ENCODE measurements at places on chromosomes 5 and 9.

DNA sequence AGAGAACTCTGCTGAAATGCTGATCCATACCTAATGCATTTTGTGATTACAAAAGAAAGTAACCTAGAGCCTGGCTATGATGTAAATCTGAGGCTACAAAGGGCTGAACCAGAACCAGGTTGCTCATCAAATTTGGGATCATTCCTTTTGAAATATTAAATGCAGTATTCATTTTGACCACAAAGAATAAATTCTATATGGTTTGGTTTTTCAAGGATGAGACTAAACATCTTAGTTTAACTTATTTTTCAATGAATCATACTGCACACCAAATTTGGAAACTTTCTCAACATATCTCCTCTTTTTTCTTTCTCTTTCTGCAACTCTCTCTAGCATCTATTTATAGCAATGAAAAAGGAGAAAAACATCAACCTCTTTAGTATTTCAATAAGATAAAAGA is 46.5 kb downstream of the CEMIP2 start:
- DNase-seq, result no peak

- DNase-seq, result no peak
Measured at GRCh38 chr9:25724424-25724823, 46.2 kb upstream of the TUSC1 start.

DNA sequence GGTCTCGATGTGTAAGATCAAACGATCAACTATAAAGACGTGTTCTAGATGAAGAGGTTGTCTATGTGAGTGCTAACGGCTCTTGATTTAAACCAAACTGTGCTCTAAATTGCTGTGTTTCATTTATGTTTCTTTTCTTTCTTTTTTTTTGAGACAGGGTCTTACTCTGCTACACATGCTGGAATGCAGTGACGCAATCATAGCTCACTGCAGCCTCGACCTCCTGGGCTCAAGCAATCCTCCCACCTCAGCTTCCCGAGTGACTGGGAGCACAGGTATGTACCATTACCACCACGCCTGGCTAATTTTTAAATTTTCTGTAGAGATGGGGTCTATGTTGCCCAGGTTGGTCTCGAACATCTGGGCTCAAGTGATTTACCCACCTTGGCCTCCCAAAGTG is 24.0 kb upstream of the RNF130 start:
- no peak for DNase-seq

- no peak for DNase-seq
Measured at GRCh38 chr5:7329712-7330111, 66.2 kb upstream of the ADCY2 start.

- DNase-seq, result no peak
Measured at GRCh38 chr5:116733991-116734975, 159.7 kb upstream of the SEMA6A start.

- DNase-seq, result no peak
Measured at GRCh38 chr9:112898872-112899311, 8.2 kb upstream of the SLC46A2 start.

DNA sequence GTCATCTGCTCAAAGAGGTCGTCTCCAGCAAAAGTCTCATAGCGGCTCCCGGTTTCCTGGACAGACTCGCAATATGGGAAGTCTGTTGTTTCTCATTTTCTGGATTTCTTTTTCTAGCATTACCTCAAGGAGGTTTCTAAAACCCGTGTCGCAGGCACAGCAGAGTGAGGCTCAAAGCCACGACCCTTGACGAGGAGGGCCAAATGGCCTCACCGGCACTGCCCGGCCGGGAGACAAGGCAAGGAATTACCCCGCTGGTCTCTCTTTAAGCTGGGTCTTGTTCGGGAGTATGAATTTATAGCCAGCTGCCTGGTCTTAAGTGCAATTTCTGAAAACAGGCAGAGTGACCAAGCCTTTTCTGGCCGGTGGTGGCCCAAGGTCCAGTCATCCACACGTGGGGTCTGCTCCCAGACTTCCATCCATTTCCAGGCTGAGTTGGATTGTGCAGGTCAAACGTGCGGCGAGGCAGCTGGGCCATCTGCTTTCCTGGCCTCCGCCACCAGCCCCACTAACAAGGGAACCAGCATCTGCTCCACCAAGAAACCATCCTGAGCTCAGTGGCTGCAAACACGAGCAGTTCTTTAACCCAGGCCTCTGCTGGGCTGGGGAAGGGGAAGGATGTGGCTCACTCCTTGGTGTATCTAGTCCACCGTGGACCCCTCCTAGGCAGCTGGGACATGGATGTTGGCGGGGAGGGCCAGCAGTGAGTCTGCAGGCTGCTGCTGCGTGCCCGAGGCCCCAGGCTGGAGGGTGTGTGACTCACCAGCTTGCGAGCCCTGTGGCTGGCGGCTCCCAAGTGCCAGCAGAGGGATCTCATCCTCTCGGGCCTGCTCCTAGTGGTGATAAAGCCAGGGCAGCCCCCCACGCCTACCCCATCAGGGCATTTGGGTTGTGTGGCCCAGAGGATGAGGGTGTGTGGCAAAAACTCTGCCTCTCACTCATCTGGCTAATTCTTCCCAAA is 55.6 kb upstream of the COL5A1 start:
- DNase-seq, result peak; percentile 29

- DNase-seq, result no peak
Measured at GRCh38 chr9:38626006-38626405, 5.6 kb upstream of the ANKRD18A start.

DNA sequence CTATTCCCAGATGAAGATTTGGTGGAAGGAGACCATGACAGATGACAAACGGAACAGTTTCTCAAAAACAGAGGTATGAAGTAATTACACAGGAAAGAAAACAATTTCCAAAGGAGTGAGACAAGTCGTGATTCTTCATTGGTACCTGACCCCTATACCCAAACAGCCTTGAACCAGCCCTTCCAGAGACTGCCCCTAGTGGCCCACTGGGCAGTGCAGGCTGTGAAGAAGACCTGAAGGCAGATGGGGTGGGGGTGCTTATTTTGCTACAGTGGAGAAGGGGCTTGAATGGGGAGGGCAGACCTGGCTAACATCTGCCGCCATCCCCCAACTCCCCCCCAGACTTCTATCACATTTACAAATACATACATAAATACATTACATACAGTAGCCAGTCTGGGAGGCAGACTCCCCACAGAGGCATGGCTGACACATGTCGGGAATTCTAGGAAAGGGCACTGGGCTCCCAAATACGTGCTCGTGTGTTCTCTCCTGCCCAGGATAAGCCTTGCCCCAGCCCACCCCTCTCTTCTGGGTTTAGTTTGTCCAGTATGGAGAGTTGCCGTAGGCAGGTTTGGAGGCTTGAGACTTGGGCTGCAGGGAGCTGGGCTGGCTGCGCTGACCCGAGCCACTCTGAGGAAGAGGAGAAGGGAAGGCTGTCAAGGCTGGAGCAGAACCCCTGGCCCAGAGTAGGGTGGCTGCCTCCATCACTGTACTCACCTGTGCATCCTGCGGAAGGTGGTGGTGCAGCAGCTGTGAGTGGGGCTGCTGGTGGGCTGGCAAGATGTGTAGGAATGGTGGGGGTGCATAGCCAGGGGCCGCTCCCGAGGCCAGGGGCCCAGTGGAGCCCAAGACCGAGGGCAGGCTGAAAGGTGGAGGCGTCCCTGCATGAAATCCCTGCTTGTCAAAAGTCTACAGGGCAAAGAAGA is 105.3 kb downstream of the UBE2R2 start:
- DNase-seq, result no peak

DNA sequence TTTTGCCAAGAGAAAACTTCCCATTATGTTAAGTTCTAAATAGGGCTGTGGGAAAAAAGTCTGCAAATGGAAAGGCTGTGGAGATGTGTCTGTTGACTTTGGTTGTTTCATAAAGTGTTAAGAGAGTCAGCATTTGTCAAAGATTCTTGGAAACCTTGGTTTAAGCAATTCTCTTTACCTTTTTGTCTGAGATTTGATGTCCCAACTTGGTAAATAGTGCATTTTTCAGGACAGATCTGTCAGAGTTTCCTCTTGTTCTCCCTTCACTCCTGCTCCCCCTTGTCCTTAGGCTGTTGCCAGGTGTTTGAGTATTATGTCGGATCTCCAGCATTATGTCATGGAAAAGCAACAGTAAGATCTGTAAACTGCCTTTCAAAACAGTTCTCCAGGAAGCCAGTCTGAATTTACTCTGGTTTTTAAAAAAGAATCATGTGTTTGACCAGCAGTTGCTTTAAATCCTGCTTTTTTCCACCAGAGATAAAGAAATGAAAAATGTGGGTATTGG is 79.1 kb upstream of the ADAMTSL1 start:
- no peak for DNase-seq

- DNase-seq, result peak; percentile 76
Measured at GRCh38 chr5:175657593-175658271, at the start of gene HRH2. Gene HRH2 (plus strand): TSS chr5:175658071. CDS start chr5:175683234, 25,163 bp downstream.

DNA sequence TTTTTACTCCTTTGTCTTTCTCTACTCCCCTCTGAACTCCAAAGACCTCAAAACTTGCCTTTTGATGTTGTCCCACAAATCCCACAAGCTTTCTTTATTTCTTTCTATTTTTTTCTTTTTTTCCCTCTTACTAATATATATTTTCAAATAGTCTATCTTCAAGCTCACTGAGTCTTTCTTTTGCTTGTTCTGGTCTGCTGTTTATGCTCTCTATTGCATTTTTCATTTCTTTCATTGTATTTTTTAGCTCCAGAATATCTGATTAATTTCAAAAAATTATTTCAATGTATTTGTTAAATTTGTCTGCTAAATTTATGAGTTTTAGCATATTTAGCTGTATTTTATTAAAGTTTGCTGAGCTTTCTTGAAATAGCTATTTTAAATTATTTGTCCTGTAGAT is 223.3 kb upstream of the IRX1 start:
- DNase-seq, result no peak

DNA sequence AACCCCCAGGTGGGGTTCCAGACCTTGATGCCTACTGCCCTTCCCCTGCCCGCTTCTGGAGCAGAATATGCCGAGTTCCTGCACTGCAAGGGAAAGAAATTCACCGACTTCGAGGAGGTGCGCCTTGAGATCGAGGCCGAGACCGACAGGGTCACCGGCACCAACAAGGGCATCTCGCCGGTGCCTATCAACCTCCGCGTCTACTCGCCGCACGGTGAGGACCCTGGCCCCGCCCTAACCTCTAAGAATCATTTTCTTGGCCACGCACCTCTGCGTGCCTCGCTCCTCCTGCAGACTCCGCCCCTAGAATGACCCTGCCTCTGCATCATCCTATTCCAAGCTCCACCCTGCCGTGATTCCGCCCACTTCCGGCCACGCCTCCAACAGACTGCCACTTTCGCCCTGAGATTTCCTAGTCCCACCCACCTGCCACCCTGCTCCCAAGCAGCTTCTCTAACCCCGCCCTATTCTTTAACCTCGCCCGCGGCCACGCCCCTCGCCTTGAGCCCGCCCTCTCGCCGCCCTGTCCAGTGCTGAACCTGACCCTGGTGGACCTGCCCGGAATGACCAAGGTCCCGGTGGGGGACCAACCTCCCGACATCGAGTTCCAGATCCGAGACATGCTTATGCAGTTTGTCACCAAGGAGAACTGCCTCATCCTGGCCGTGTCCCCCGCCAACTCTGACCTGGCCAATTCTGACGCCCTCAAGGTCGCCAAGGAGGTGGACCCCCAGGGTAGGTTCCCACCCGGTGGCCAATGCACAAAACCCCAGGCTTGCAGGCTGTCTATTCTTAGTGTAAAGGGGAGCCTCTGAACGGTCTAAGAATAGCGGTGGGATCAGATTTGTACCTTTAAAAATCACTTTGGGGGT is 15.6 kb downstream of the DNM1 start:
- peak; percentile 94 for DNase-seq

- no peak for DNase-seq
Measured at GRCh38 chr9:99971410-99971809, 65.0 kb downstream of the STX17 start.

- DNase-seq, result peak; percentile 44
Measured at GRCh38 chr9:127159325-127159801, 36.9 kb upstream of the ANGPTL2 start.

- DNase-seq, result no peak
Measured at GRCh38 chr5:36724467-36725332, 118.3 kb downstream of the SLC1A3 start.

- DNase-seq, result no peak
Measured at GRCh38 chr9:112921549-112921948, 30.9 kb upstream of the SLC46A2 start.

GRCh38 chr5:15966651-15967050 is 212.9 kb downstream of the MARCHF11 start:
- no peak for DNase-seq

DNA sequence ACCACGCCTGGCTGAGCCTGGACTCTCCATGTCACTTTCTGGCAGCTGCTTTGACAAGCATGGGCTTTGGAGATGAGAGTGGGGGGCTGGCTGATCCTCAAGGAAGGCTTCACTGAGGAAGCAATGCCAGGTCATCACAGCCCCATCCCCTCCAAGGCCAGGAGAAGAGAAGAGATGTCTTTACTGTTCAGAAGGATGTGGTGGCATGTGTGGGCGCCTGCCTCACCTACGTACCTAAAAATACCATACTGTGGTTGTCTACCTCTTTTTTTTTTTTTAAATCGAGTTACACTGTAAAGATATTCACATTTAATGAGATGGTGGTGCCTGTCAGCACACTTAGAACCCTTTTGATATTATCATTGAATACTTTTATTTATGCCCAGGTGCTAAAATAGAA is 26.4 kb upstream of the CTNNA1 start:
- DNase-seq, result no peak

GRCh38 chr5:108696951-108697715 is 50.6 kb upstream of the FER start:
- DNase-seq, result no peak

GRCh38 chr9:84439250-84439649 is 98.7 kb upstream of the SLC28A3 start:
- no peak for DNase-seq

GRCh38 chr5:94928891-94929290 is 310.4 kb downstream of the SLF1 start:
- no peak for DNase-seq

GRCh38 chr5:145161391-145161790 is 673.8 kb downstream of the PRELID2 start:
- no peak for DNase-seq

DNA sequence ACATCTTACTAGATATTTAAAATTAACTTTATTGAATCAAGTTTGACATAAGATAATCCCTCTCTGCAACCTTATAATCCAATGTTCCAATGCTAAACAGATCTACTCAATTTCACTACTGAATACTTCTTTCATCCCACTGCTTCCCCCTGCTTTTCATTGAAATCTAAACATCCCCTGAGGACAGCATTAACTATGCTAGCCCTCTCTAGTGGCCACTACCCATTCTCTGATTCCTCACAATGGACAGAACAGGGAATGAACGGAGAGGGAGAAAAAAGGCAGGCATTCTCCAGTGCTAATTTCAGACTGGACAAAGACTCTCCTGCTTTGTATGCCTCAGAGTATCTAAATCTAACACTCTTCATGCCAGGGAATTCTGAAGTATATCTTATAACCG is 54.3 kb upstream of the RGS7BP start:
- DNase-seq, result no peak

- no peak for DNase-seq
Measured at GRCh38 chr5:122081541-122081940, 3.5 kb upstream of the LOX start.

GRCh38 chr5:115274584-115274983 is 11.9 kb upstream of the PGGT1B start:
- no peak for DNase-seq

Measured in activated CD8-positive, alpha-beta memory T cell treated with anti-CD3 and anti-CD28 coated beads, Interleukin-2, amount 50 U/mL, for 48 hours (primary cell).